Fibroblast of upper back skin (primary cell): ENCODE measurements at places on chromosomes 5 and 9.

- DNase-seq: no peak
These were observed 31.0 kb downstream of the TPPP start for GRCh38 chr5:661891-662750.

- no peak for DNase-seq
These were observed 10.5 kb downstream of the LIX1 start for GRCh38 chr5:97131921-97132320.

GRCh38 chr9:105333076-105333475 lies 88.6 kb downstream of the SLC44A1 start:
- peak; percentile 24 for DNase-seq

DNA sequence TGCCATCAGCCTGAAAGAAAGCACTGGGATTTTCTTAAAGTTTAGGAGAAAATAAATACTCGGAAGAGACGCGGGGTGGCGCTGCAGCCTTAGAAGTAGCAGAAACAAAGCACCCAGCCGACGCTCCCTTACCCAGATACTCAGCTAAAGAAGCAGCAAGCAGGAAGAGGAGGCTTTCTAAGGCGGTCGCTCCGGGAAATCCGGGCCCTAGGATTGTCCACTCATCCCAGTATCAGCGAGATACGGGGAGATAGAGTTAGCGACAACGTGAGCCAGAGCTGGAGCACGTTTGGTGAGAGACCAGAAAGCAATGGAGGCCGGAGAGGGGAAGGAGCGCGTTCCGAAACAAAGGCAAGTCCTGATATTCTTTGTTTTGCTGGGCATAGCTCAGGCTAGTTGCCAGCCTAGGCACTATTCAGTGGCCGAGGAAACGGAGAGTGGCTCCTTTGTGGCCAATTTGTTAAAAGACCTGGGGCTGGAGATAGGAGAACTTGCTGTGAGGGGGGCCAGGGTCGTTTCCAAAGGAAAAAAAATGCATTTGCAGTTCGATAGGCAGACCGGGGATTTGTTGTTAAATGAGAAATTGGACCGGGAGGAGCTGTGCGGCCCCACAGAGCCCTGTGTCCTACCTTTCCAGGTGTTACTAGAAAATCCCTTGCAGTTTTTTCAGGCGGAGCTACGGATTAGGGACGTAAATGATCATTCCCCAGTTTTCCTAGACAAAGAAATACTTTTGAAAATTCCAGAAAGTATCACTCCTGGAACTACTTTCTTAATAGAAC lies at the start of gene PCDHB2:
PCDHB2 (plus strand) TSS at position 135 of the 782 bp plus-strand sequence; CDS start at position 311, 176 bp downstream.
- peak; percentile 59 for DNase-seq

GRCh38 chr5:352639-353611 lies 31.4 kb downstream of the AHRR start:
- no peak for DNase-seq

- no peak for DNase-seq
These were observed 72.8 kb downstream of the PTTG1 start for GRCh38 chr5:160494451-160494850.
